ENCODE measurements at places on chromosomes 11 and 22.
A peak's percentile ranks its signal among the peaks of the same experiment; 100 is the strongest.

DNA sequence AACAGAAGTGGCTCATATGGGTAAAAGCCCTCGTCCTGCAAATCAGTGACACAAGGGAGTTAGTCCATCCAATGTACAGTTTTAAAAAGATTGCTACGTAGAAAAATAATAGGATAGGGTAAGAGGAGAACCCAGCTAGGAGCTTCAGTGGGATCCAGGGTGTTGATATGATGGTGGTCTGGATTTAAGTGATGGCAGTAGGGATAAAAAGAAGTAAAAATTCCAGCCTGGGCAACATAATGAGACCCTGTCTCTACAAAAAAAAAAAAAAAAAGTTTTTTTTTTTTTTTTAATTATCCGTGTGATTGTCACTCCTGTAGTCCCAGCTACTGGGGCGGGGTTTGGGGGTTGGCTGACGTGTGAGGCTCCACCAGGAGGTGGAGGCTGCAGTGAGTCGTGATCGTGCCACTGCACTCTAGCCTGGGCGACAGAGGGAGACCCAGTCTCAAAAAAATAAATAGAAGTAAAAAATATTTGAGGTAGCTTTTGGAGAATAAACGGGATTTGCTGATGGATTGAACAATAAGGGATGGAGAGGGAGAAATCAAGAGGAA is 7.0 kb upstream of the L3MBTL2 start:
- peak; percentile 62 for DNase-seq

DNA sequence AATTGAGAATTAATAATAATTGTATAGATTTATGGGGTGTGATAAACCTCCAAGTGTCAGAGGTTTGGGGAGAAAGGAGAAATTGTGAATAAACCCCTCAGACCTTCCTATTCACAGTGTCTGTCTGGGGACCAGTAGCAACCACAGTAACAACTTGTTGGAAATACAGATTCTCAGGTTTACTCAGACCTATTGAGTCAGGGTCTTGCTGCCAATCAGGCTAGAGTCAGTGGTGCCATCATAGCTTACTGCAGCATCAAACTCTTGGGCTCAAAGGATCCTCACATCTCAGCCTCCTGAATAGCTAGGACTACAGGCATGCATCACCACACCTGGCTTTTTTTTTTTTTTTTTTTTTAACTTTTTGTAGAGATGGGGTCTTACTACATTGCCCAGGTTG is 17.3 kb downstream of the SLC3A2 start:
- DNase-seq: no peak

DNA sequence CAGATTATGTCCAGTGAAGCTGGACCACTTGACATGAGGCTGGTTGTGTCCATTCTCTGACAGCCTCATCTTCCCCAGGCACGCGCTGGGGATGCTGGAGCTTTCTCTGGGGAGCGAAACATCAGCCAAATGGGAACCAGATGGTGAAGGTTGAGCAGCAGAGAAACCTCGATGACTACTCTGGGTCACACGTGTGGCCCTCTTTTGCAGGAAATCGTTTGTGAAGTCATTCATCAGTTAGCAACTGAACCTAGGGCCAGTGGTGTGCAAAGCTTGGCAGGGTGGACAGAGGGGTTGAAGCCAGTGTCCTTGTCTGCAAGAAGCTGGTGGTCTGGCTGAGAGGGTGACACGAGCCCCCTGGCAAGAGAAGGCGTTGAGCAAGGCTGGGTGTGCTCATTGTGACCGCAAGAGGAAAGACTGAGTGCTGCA is 109.8 kb downstream of the ZBTB16 start:
- DNase-seq: no peak

- DNase-seq: no peak
Measured at GRCh38 chr22:43901976-43902643, 10.3 kb upstream of the PNPLA5 start.

GRCh38 chr11:12552692-12553091 is 121.5 kb upstream of the TEAD1 start:
- no peak for DNase-seq
